Epithelial cell of alveolus of lung (primary cell): ENCODE measurements at places on chromosomes 6 and 20. TPM values are rescaled to one million over a fixed set of nuclear protein-coding genes. Genes with fewer than 3 reads are reported as not detected.

The LTB gene
- total RNA-seq = 0.91 TPM in 1 of 2 replicates, not detected in the other

The SLC35D3 gene
- total RNA-seq = 0.08 TPM in 1 of 2 replicates, not detected in the other

The ERVFRD-1 gene
- not detected in 2 replicates for total RNA-seq

The MYLIP gene
- 2.3 and 5.3 TPM in 2 replicates for total RNA-seq

The OXT gene
- not detected in 2 replicates for total RNA-seq

The SLC4A11 gene
- 0.72 and 0.78 TPM in 2 replicates for total RNA-seq

The OPN5 gene
- total RNA-seq = not detected in 2 replicates

The TFEB gene
- total RNA-seq = 7.4 and 7.8 TPM in 2 replicates

The PRSS16 gene
- total RNA-seq = 0.39 TPM in 1 of 2 replicates, not detected in the other

The TNF gene
- not detected in 2 replicates for total RNA-seq

The NHLRC1 gene
- 1.0 and 2.6 TPM in 2 replicates for total RNA-seq

The MUC21 gene
- total RNA-seq = not detected in 2 replicates

The TAAR2 gene
- total RNA-seq = not detected in 2 replicates

The TPD52L1 gene
- total RNA-seq = 0.96 and 5.2 TPM in 2 replicates

The SLC44A4 gene
- total RNA-seq = 1.0 TPM in 1 of 2 replicates, not detected in the other

The C6orf118 gene
- total RNA-seq = not detected in 2 replicates

The COL20A1 gene
- total RNA-seq = not detected in 2 replicates

The MUCL3 gene
- not detected in 2 replicates for total RNA-seq

The KIAA0408 gene
- 1.6 and 2.2 TPM in 2 replicates for total RNA-seq

The CALHM4 gene
- total RNA-seq = not detected in 2 replicates

The CEP85L gene
- total RNA-seq = 9.7 and 14.5 TPM in 2 replicates

The TFAP2D gene
- not detected in 2 replicates for total RNA-seq

The PI16 gene
- under 0.01 TPM in 1 of 2 replicates, not detected in the other for total RNA-seq

The PBOV1 gene
- total RNA-seq = not detected in 2 replicates
